ENCODE measurements at places on chromosomes 3 and 15.
A peak's percentile ranks its signal among the peaks of the same experiment; 100 is the strongest.

DNA sequence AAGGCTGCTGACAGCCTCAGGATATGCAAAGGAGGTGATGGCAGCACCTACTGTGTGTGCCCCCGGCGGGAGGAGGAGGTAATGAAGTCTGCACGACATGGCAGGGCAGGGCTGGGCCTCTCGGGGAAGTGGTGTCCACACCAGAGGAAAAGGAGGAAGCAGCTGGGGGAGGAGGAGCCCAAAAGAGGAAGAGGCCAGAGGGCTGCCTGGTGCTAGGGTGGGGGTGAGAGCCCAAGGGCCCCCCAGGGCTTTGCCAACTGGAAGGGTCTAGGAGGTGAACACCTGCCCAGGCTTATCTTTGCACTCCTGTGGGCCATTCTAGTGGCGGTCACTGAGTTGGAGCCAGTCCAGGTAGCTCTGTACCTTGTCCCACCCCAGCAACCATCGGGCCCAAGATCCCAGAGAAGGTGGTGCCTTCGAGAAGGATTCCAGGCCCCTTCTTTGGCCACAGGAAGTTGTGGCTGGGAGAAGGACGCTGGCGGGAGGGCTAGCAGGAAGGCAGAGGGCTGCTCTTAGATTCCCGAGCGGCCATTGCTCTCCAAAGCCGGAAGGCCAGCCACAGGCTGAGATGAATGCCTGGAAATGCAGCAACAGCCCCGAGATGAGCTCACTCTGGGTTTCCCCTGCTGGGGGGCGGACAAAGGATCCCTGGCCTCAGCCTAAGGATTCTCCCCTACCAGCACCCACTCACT, 7.0 kb downstream of the GNAI2 start:
- DNase-seq: no peak

DNA sequence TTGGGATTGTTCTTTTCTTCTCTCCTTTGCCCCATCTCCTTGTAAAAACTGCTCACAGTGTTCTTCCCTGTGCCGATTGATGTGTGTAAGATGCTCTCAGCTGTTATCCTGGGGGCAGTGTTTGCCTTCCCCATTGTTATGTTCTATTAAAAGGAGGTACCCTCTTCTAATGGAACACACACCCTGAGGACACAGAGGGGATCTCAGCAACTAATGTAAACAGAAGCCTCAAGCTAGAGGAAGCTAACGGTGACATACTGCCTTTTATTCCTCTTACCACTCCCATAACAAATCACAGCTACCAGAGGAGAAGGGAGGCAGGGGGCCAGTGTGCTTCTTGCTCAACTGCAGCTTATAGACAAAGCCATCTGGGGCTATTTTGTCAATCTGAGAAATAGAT, 2.2 kb downstream of the TAGLN3 start:
- DNase-seq: no peak

GRCh38 chr3:69126999-69127398, 4.6 kb upstream of the LMOD3 start:
- no peak for DNase-seq

- DNase-seq: peak; percentile 84
Measured at GRCh38 chr3:48194446-48195071, 6.3 kb upstream of the CDC25A start.

GRCh38 chr15:67524235-67524634, 3.3 kb downstream of the C15orf61 start:
- DNase-seq: no peak

DNA sequence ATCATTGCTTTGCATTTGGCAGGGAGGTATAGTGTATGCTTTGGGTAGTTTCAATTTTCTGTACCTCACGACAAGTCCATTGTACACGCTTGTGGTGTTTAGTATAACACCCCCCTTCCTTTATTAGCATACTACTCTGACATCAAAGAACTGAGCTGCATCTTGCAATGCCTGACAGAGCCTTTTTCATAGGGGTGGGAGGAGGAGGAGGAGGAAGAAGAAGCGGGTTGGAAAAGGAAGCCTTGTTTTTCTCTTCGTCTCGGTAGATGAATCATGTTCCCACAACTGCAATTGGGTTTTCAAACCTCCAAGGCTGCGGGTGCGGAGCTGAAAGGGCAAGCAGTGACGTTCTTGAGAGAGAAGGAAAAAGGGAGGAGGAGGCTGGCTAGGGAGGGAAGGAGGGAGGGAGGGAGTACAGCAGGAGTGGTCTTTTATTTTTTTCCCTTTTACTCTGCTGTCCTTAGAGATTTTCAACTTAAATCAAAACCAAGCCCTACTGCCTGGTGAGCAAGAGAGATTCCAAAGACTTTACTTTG, 175.7 kb downstream of the KLHL25 start:
- DNase-seq: no peak

- DNase-seq: no peak
Measured at GRCh38 chr3:168512802-168513201, 417.1 kb upstream of the GOLIM4 start.

- DNase-seq: no peak
Measured at GRCh38 chr15:70767667-70768066, 4.3 kb upstream of the UACA start.

DNA sequence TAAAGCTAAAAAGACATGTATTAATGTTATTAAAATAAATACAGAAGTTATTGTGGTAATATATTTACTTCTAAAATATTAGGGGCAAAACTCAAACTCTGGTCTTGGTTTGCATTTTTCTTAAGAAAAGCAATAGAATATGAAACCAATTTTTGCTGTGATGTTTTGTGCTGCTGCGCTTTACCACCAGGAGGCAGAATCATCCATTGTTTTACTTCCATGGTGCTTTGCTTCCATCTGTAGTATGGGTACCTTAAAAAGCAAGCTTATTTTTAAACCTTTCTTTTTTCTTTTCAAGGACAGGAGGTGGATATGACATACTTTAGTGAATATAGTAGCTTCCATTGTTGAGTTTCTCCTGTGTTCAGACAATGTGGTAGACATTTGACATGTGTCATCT, 46.6 kb upstream of the MRPL3 start:
- DNase-seq: no peak

- no peak for DNase-seq
Measured at GRCh38 chr15:85792912-85793590, 1.7 kb downstream of the KLHL25 start.

- no peak for DNase-seq
Measured at GRCh38 chr15:30791239-30792175, 112.2 kb upstream of the FAN1 start.

DNA sequence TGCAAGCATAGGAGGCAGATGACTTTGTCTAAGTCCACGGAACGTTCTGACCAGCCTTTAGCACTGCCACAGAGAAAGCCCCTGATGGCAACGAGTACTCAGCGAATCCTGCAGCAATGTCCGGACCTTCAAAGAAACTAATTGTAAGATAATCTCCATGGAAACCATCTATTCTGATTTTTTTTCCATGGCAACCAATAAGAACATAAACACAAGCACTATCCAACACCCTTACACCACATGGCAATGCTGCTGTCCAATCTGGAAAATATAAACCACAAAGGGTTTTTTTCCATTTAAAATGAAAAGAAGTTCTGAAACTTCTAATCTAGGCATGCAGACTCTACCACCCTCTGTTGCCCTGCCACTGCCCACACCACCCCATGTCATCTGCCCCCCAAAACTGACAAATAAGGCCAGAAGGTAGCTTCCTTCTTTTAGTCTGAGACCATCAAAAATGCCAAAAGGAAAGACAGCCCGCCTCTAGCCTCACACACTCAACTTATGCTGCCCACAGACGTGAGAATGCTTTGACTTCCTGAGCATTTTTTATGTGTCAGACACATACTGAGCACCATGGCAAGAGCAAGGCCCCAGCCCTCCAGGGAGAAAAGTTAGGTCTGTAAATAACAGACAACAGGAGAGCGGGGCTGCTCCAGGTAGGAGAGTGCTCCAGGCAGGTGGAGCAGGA, 44.5 kb downstream of the POC1A start:
- no peak for DNase-seq
